ENCODE measurements at places on chromosomes 13 and 19.

- DNase-seq: no peak
Observed at GRCh38 chr13:72463561-72463960, 263.9 kb downstream of the MZT1 start.

DNA sequence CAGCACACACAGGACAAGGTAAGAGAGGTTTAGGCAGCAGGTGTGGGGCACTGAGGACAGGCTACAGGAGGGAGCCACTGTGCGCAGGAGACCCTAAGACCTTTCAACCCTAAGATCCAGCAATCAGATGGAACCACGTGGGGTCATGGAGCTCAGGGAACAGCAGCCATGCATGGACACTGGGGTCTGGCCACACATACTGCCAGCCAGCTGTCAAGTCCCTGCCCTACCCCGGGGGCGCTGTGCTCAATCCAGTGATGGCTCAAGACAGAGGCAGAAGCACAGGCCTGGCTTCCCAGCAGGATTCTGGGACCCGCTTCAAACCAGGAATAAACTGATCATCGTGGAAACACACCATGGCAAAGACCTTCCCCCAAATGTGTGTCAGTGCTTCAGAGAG is 25.5 kb upstream of the EPHX3 start:
- no peak for DNase-seq

- no peak for DNase-seq
Observed at GRCh38 chr13:78785764-78786163, 126.8 kb upstream of the OBI1 start.

DNA sequence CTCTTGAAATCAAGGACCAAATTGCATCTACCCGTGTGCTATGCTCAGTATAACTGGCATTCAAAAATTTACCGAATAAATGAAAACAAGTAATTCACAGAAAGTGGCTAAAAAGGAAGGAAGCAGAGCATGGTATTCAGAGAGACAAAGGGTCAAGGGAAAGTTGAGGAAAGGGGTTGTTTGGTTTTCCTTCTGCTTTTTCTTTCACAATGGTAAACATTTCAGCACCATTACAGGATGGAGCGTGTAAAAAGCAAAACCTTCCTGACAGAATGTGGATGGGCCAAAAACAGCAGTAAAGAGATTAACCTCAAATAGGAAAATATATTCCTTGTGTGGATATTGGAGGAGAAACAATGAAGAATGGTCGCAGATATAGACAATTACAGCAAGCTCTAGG is 14.8 kb downstream of the DIAPH3 start:
- DNase-seq: no peak

DNA sequence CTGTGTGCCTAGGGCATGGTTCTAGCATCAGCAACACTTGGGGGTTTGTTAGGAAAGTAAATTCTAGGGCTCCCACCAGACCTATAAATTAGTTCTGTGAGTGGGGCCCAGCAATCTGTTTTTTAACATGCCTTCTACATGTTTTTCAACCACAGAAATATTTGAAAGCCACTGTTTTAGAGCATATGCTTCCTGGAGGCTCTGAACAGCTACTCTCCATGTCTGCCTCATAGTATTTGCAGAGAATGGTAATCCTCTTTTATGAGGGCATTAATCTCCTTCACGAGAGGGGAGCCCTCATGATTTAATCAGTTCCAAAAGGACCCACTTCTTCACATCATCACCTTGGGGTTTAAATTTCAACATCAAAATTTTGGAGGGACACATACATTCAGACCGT is 6.0 kb downstream of the SPATA13 start:
- DNase-seq: no peak

- no peak for DNase-seq
Observed at GRCh38 chr19:19074196-19074882, 10.5 kb downstream of the SLC25A42 start.

- DNase-seq: no peak
Observed at GRCh38 chr13:32045982-32046785, 14.6 kb downstream of the FRY start.

All from CD8-positive, alpha-beta T cell (primary cell).